Activated T-cell treated with anti-CD3 and anti-CD28 coated beads for 24 hours (primary cell): ENCODE measurements at places on chromosomes 5 and 9.

GRCh38 chr9:134396258-134396742 is 70.0 kb downstream of the RXRA start:
- peak; percentile 23 for DNase-seq

DNA sequence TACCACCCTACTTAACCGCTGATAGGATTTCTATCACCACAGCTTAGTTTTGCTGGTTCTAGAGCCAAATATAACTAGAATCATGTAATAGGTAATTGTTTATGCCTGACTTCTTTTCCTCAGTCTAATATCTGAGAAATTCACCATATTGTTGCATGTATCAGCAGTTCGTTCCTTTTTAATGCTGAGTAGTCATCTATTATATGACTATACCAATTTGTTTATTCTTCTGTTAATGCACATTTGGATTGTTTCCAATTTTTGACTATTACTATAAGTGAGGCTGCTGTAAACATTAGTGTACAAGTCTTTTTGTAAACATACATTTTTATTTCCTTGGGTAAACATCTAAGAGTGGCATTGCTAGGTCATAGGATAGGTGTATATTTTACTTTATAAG is 25.9 kb downstream of the CSNK1G3 start:
- no peak for DNase-seq

DNA sequence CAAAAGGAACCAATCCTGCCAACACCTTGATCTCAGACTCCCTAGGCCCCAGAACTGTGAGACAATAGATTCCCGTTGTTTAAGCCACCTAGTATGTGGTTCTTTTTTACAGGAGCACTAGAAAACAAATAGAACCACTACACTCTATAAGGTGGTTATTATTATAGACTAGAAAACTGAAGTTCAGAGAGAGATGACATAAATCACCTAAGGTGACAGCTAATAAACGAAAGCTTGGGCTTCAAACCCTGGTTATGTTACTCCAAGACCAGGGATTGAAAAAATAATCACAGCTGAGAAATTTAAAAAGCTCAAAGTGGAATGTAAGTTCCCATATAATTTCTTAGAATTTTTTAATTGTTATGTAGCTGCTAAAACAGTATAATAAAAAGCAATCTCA is 716.2 kb upstream of the DMAC1 start:
- DNase-seq: no peak

DNA sequence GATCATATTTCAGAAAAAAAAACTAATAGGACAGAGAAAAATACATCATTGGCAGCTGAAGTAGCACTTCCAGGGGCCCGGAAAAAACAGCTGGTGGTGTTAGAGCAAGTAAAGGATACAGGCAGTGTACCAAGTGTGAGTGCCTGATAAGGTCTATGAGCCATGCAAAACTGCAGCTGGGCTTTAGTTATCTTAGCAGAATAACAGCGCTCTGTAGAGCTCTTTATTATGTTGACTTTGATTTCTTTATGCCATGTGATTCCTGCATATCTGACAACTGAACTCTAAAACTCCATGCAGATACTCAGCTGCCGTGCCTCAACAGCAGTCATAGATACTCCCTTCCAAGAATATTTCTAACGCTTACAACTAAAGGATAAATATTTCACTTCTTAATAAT is 119.5 kb downstream of the CAAP1 start:
- no peak for DNase-seq

- DNase-seq: no peak
Observed at GRCh38 chr9:87950765-87951488, 23.4 kb downstream of the CDK20 start.

- DNase-seq: no peak
Observed at GRCh38 chr5:64147849-64148441, 17.7 kb upstream of the RNF180 start.

DNA sequence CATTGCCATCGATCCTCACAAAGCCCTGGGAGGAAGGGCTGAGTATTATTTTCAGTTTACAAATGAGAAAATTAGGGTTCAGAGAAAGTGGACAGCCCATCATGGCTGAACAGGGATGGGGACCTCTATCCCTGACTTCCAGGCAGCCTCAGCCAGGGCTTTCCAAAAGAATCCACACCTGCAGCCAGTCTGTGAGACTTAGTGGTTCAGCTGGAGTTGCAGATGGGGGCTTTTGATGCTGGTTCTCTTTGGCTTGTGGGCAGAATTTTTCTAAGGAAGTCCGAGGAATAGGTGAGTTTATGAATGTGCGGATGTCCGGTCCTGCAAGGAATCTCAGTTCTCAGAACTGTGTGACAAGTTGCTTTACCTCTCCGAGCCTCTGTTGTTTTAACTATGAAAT is 138.1 kb downstream of the RGS3 start:
- DNase-seq: no peak

DNA sequence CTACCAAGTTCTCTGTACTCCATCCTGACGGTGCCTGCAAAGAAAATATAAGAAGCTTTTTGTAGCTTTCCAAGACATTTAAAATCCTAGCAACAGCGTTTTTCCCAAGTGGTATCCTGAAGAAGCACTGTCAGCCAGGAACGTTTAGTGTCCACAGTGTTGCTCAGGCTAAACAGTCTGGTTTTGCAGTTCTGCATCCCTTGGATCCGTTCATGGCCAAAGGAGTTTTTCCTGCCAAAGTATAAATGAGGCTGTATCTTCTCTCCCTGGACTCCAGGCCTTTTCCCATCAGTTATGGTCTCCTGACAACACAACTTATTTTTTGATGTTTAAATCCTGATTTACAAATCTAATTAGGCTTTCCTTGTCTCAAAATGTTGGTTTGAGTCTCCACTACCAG is 925.8 kb downstream of the TLE1 start:
- no peak for DNase-seq

DNA sequence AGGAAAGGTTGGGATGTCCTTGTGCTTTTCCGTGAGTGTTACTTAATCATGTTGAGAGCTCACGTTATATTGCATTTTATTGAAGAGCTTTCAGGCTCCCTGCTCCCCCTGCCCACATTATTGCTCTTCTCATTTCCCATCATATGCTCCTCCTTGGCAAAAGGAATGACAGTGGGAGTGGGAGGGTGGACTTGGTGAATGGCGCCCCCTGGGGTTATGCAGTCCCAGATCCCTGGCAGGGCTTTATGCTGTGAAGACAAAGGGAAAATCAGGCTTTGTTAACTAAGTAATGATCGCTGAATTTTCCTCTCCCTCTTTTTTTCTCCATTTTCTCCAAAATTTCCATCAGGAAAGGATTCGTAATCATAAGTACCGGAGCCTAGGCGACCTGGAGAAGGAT is 166.6 kb downstream of the SMARCA2 start:
- no peak for DNase-seq

DNA sequence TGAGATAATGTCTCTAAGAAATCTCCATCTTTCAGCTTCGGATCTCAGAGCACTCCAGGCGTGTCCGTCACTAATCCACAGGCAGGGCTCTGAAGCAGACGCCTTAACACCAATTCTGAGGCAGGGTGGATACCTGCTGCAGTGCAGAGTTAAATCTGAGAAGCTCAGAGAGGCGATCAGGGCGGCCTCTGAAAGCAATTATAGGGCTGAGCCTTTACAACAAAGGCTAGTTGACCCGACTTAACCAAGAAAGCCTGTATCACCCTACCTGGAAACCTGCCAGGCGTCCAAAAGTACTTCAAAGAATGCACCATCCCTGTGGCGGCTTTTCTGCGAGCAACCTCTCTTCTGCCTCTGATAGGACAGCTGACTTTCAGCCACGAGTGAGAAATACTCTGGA is 134.8 kb upstream of the MSX2 start:
- DNase-seq: no peak

- DNase-seq: peak; percentile 40
Observed at GRCh38 chr9:95874989-95875304, 544 bp upstream of the ERCC6L2 start.

DNA sequence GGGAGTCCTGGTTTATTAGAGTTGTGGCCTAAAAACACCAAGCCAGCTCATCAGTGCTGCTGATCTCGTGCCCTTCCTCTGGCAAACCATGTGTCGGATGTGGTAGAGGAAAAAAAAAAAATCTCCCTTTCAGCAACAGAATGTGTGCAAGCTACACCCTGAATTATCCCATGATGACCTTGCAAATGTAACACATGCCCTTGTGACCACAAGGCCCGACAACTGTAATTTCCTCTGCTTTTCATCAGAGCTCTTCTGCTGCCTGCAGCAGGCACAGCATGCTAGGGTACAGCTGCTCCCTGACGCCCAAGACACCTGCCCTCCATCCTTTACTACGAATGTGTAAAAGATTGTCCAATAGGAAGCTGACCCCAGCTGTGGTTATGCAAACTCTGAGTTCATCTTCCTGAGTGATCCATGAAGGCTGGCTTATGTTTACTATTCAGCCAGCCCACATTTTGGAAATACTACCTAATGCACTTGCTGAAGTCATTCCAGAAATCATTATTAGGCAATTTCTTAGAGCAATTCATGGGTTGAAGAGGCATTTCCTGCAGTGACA is 14.6 kb upstream of the BNC2 start:
- DNase-seq: no peak

GRCh38 chr9:119159386-119159785 is 209.8 kb downstream of the BRINP1 start:
- DNase-seq: no peak

DNA sequence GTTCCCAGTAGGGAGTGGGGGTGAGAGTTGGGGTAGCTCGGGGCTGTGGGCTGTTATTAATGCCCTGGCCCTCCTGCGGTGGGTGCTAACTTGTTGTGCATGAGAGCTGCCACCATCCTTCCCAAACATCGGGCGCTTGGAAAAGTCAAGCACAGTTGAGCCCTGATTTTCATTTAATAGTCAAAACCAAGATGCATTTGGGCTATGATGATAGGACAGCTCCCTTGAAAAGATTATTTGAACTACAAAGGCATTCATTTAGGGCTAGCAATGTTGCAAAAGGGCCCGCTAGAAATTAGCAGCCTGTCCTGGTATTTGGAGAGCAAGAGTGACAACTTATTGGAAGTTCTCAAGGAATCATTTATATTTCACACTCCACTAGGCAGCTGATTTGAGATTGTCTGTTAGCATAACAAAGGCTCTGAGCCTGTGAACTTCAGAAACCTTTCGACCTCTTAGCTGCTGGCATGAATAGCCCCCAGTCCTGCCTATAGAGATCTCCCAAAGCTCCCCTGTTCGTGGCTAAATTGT is 128.2 kb upstream of the TMEM161B start:
- no peak for DNase-seq

DNA sequence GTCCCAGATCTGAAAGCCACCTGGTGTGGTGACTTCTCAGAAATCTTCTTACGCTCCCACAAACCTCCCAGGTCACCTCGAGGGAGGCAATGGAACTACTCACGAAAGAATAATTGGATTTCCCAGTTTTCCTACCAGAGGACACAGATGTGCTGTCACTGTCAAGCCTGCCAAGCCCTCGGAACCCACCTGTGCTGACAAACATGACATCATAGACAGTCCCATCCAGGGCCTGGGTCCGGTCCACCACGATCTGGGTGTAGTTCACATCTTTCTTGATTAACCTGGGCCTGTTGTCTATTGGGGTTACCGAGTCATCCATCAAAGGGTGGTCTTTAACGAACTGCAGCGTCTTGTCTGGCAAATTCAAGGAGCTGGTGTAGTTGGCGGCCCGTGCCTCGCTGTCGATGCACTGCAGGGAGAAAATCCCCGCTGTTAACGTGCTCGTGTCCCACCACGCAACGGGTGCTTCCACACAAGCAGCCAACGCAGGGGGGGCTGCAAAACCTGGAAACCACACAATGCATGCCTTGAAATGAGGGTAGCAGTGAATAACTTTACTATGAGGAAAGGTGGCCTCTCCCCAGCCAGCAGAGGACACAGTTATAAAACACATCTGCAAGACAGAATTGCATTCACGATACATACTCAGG is 69.0 kb downstream of the SECISBP2 start:
- no peak for DNase-seq

GRCh38 chr5:110815916-110816605 is 77.3 kb downstream of the SLC25A46 start:
- DNase-seq: no peak

DNA sequence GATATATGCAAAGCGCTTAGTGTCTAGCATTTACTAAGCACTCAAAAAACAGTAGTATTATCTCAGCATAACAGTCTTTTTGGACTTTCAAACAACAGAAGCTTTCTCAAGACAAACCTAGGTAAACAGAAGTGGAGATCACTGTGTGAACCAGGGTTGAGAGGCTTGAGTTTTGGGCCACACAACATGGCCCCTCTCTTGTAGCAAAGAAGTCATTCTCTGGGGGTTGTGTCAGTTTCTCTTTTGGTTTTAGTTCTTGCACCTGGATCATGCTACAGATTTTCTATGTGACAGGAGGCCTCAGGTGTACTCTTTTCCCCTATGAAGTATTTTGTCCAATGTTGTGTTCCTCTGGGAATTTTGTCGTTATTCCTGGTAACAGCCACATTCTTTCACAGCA is 30.0 kb downstream of the INSYN2B start:
- DNase-seq: no peak

DNA sequence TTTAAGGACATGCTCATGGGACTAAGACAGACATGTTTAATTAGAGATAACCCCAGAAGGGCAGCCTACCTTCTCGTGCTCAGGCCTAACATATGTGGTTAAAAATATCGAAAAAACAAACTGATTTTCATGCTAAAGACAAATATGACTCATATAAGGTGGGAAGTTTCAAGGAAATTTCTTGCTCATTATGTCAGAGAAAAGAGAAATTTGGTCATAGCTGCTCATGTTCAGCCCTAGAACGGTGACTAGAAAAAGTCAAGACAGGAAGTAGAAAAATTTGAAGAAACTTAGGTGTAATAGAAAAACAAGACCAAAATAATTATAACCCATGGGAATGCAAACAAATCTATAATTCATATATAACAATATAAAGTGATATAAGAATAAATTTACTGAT is 120.6 kb downstream of the PRDM9 start:
- no peak for DNase-seq

DNA sequence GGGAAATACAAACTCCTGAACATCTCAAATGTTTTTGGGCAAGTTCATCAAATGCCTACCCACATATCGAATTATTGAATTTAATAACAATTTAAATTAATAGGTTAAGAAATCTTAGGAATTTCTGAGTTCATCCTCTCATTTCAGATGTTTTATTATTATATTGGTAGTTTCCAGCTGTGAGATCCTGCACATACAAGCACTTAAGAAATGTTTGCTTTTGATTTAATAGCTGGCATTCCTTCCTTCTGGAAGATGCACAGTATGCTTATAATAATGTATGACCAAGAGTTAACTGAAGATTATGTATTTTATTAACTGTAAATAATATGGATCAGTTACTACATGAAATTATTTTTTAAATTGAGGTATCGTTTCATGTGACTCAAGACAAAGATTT is 13.9 kb downstream of the TNPO1 start:
- DNase-seq: no peak
